IMR-90 (cell line): ENCODE measurements at places on chromosomes 12 and 14.

DNA sequence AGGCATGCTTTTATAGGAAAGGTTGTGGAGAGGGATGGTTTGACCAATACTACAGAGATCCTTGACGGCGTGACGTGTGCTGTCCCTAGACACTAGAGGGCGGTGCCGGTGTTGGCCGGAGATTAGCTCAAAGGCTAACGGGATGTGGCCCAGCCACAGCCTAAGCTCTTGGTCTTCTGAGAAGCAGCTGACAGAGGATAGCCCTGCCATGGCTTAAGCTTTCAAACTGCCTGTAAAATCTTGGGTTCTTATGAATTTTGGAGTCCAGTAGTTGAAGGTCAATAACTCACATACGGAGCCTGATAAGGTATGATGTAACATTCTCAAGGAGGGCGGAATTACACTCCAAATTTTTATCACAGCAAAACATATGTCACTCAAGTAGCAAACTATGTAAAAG is 515.7 kb upstream of the ATXN7L3B start:
- no peak for DNase-seq

DNA sequence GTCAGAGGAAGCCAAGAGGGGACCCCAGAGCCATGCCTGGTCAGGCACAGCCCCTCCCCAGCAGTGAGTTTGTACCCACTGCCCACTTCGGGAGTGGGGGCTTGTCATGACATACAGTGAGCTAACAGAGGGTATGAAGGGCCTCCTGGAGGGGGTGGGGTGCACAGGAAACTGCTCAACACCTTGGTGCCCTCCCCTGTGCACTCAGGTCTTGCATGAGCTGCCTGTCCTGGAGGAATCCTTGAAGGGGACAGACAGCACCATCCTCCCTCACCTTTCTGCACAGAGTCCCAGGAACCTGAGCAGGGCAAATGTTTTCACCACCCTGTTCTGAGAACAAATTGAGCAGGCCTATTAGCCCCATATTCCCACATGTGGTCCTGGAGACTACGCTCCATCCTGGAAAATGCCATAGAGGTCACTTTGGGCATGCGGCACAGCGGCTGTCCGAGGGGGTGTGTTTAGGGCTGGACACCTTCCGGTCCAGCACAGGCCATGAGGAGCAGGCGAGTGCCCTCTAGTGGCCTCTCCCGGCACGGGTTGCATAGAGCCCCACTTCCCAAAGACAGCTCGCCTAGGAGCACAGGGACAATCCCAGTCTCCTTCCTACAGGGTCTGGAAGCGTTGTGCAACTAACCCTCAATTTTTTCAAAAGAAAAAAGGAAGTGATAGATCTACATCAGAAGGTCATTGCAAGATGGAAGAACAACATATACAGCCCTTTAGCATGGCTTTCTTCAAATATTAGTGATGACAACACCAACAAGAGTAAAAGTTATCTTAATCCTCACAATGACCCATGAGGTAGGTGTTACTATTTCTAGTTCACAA is 31.9 kb upstream of the ZFP36L1 start:
- peak; percentile 62 for DNase-seq

DNA sequence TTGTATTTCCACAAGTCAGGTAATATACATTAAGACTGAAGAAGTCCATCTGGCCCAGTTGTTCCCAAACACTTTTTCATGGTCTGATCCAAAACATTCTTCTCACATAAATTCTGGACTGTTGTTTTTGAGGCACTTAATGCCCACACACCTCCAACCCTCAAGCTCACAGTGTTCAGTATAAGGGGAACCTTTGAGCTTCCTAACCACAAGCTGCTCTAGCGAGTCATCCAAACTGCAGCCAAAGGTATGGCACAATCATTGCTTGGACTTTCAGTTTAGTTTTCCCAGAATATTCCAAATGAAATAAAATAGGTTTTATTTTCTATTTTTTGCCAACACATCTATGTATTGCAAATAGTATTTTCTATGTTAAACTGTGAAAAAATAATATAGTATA is 103.0 kb downstream of the PUS7L start:
- DNase-seq = peak; percentile 39

DNA sequence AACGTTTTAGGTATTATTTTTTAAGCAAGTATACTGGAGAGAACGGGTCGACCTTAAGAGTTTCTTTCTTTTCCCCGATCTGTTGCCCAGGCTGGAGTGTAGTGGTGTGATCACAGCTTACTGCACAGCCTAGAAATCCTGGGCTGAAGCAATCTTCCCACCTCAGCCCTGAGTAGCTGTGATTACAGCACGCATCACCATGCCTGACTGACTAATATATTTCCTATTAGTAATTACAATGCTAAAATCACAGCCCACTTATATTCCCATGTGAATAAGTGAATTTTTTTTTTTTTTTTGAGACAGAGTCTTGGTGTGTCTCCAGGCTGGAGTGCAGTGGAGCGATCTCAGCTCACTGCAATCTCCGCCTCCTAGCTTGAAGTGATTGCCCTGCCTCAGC is 50.4 kb downstream of the DICER1 start:
- DNase-seq = peak; percentile 32

GRCh38 chr14:101628975-101629374 is 67.7 kb downstream of the DIO3 start:
- no peak for DNase-seq

- DNase-seq = peak; percentile 64
Measured at GRCh38 chr12:82527165-82527780, 159.4 kb upstream of the TMTC2 start.

DNA sequence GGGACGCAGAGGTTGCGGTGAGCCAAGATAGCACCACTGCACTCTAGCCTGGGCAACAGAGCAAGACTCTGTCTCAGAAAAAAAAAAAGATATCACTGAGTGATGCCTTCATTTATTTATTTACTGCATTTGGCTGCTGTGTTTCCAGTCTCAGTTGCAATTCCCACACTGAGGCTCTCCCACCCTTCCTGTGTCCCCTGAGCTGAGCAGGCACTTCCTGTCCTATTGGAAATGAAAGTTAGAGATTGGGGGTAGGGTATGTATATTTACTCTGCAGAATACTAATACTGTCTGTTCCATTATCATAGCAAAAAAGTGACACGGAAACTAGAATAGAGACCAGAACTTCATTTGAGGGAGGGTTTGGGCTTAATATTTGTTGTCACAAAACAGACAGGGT is 1.6 kb upstream of the RBMS2 start:
- peak; percentile 8 for DNase-seq

DNA sequence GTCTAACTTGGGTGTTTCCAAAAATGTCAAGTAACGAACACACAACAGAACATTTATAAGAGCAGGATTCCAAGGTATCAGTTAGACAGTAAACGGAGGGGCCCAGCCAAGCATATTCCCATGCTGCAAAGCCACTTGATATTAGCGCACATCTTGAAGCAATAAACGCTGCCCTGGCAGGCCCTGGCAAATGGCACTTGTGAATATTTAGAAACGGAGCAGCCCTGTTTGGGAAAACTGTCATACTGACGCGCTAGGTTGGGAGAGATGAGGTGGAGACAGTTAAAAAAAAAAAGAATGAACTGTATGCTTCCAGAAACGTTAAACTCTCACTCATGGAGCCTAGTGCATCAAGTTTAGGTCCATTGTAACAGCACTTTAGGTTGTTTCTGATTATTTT is 9.3 kb downstream of the DGLUCY start:
- no peak for DNase-seq

- DNase-seq = no peak
Measured at GRCh38 chr14:76581592-76581991, 179.7 kb upstream of the VASH1 start.

GRCh38 chr12:131901431-131902331 is 7.3 kb downstream of the ULK1 start:
- no peak for DNase-seq

DNA sequence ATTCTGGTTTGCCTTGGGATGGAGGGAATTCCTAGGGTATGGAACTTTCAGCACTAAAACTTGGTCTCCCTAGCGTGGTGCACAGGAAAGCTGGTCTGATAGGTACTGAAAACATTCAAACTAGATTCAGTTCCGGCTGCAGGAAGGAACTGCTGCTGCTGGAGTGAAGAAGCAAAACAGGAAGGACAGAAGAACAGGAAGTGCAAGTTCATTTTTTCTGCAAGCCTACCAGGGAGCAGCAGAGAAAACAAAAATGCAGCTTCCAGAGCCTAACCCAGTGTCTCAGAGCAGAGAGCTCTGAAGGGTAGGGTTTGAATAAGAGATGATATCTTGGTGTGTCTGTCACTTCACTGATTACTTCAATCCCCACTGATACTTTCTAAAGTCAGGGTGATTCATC is 165.2 kb downstream of the VRK1 start:
- DNase-seq = no peak

DNA sequence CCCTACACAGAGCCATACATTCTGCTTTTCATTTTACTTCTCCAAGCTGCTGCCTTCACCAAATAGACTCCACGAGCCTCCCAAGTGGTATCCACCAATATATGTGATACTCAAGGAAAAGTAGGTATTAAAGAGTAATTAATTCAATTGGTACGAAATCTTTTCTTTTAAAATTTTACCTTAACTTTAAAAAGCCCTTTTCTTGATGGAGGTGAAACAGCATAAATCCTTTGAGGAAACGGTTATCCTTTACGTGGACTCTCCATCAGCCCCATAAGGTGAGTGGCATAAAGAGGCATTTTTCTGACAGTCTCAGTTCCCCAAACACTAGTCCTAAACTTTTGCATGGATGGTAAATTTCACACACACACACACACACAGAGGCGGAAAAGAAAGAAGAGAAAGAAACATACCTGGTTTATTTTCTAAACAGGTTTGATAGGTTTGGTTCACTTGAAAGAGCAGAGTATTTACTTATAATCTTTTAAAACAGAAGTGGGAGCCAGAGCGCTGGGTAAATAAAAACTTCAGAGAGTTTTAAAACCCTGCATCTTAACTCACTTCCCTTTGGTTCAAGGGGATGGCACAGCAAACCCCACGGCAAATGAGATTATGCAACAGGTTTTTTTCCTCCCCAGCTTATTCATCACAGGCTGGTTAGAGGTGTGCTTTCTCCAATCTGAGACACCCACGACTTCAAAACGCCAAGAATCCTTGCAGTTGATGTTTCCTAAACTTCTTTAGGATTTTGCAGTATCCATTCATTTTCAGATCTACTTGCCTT is 1.9 kb downstream of the DUSP16 start:
- DNase-seq = peak; percentile 69

GRCh38 chr14:30573226-30573814 is 14.4 kb downstream of the G2E3 start:
- DNase-seq = peak; percentile 70

- DNase-seq = peak; percentile 89
Measured at GRCh38 chr14:94601884-94602391, 10.3 kb upstream of the SERPINA3 start.

DNA sequence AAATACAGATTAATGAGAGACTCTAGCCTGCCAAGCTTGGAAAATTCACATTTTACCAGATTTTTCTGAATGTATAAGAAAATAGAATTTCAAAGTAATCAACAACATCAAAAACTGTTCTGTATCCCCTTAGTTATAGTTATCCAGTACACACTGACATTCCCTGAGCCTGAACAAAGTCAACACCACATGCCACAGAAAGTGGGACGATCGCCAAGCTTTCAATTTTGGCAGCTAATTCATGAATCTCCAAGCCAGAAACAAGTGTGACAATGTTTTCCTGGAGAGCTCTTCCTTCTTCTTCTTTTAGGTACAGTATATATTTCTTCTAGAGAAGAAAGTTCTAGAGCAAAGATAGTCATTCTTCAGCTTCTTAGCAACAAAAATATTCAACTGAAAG is 290.2 kb downstream of the PRKD1 start:
- DNase-seq = peak; percentile 64

DNA sequence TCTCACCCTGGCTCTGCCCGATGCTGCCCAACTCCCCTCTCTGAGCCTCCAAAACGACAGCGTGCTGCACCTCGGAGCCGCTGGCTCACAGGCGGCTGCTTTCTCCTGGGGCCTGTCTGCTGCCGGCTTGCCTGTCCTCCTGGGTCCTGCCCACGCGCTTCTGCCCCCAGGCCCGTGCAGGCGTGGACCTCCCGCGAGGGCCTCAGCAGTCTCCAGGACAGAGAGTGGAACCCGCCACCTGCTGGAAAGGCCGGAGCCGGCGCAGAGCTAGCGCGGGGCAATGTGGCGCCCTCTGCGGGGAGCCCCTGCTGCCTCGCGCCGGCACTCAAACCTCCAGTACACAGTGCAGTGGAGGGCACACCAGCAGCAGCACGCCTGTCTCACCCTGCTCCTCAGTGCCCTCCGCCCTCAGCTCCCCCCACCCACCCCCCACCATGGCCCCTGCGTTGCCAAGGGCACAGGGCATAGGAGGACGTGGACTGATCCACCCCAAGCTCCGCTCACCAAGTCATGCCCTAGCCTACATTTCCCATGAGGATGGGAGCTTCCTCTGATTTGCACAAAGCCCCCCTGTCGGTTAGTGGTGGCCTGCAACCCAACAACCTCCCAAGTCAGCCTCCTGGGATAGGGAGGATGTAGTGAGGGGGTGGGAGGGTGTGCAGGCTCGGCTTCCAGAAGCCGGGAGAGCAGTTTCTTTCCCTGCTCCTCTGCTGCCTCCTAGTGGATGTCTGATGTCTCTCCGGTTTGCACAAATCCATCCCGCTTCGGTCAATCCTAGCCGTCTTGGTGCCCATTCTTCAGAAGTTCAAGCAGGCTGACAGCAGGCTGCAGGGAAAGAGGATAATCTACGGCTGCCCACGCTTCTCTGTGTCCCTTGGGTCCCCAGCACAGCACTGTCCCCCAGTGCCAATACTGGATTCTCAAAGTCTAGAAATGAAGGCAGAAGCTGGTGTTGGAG is 25.2 kb downstream of the KRT8 start:
- DNase-seq = peak; percentile 86

DNA sequence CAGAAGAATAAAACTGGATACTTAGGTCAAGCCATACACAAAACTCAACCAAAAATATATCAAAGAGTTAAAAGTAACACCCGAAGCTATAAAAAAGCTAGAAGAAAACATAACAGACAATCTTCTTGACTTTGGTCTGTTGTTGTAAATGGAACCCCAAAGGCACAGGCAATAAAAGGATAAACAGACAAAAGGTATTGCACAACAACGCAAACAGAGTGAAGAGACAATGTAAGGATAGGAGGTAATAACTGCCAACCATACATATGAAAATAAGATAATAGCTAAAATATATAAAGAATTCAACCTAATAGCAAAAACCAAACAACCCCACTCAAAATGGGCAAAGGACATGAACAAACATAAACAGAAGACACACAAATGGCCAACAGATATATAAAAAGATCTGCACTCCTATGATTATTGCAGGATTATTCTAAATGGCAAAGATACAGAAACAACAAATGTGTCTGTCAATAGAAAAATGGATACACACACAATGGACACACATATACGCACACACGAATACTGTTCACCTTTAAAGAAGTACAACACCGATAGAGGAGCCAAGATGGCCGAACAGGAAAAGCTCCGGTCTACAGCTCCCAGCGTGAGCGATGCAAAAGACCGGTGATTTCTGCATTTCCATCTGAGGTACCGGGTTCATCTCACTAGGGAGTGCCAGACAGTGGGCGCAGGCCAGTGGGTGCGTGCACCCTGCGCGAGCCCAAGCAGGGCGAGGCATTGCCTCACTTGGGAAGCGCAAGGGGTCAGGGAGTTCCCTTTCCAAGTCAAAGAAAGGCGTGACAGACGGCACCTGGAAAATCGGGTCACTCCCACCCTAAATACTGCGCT is 1137.1 kb downstream of the FSCB start:
- no peak for DNase-seq

GRCh38 chr14:86027144-86027543 is 497.2 kb downstream of the FLRT2 start:
- no peak for DNase-seq

- DNase-seq = no peak
Measured at GRCh38 chr12:1277905-1278304, 286.9 kb downstream of the ERC1 start.

GRCh38 chr12:25482625-25483024 is 70.5 kb downstream of the LMNTD1 start:
- no peak for DNase-seq
